Activated CD4-positive, alpha-beta memory T cell treated with anti-CD3 and anti-CD28 coated beads, Interleukin-2, amount 10 ng/mL, durations not matched to agents 7 days and 5 days (primary cell): ENCODE measurements at places on chromosomes 2 and 18. TPM values are rescaled to one million over a fixed set of nuclear protein-coding genes. Genes with fewer than 3 reads are reported as not detected.

The MAP4K4 gene
- total RNA-seq, result 71.6 TPM

DNA sequence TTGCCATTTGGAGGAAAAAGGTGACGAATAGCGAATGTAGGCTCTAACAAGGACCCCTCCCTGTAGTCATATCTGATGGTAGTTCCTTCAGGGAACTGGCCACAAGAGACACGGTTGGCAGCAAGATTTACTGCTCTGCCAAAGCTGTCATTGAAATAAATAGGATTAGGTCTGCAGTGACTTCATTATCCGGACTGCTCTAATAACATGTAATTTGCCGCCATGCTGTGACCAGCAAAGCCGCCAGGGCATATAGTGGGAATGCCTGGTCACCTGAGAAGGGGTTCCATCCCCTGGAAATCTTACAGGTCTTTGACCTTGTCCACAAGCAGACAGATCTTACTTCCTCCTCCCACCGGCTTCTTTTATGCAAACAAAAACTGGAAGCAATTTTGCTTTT is 59.4 kb upstream of the LAPTM4A start:
- no peak for DNase-seq
- H3K4me1 ChIP-seq, result peaks cover 2% of the 10 kb centered on the region
- H3K4me3 ChIP-seq, result no peak overlapping the region
- H3K27ac ChIP-seq, result no peak overlapping the region
- H3K36me3 ChIP-seq, result no peaks in the 10 kb centered on the region

The ANKRD62 gene
- not detected for total RNA-seq

- no peak overlapping the region for H3K27ac ChIP-seq
- no peak overlapping the region for H3K4me3 ChIP-seq
- no peak for DNase-seq
- peaks cover 45% of the 10 kb centered on the region for H3K4me1 ChIP-seq
Observed at GRCh38 chr2:28469304-28469703, 26.6 kb upstream of the PLB1 start.

GRCh38 chr18:36558234-36558633 is 260.7 kb downstream of the FHOD3 start:
- no peak overlapping the region for H3K4me3 ChIP-seq
- no peaks in the 10 kb centered on the region for H3K4me1 ChIP-seq
- no peak for DNase-seq
- no peaks in the 10 kb centered on the region for H3K36me3 ChIP-seq
- H3K27me3 ChIP-seq, result no peaks in the 10 kb centered on the region
- H3K27ac ChIP-seq, result no peak overlapping the region

The PIEZO2 gene
- not detected for total RNA-seq

DNA sequence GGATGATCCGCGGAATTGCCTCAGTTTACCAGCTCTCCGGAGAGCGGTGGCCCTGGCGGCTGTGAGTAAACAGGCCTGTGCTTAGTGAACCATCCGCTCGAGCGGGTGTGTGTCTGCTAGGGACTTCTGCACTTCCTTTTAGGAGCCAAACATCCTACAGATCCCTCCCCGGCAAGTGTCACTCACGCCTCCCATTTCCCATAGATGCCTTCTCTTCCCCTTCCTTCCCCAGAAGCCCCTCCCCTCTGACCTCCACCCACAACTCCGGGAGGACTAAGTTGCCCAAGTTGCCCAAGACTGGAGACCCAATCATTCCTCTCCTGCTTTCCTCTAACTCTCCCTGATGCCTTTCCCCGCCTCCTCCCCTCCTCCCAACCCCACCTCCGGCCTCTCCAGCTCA is 2.9 kb downstream of the C1QL2 start:
- peaks cover 4% of the 10 kb centered on the region for H3K36me3 ChIP-seq
- peaks cover 50% of the 10 kb centered on the region for H3K27me3 ChIP-seq
- H3K4me3 ChIP-seq, result no peak overlapping the region
- DNase-seq, result no peak
- H3K27ac ChIP-seq, result no peak overlapping the region

DNA sequence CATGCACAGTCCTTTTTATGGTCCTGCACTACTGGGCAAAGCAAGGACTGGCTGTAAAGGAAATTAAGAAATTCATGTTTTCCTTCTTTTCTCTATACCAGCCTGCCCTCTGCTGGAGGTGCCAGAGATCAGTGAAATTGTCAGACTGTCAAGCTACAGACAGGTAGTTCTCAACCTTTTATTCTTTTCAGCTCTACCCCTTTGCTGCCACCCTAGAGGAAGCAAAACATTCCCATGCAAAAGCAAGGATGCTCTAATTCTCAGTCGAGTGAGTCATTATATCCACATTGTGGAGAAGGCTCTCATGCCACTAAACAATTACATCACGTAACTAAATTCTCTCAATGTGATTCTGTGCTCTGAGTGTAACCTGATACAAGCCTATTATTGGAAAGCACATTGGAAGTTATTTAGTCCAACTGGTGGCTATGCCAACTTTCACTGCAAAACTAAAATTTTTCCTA is 25.0 kb upstream of the RAPGEF4 start:
- H3K4me3 ChIP-seq, result no peak overlapping the region
- peak; percentile 24 for DNase-seq
- no peaks in the 10 kb centered on the region for H3K36me3 ChIP-seq
- no peaks in the 10 kb centered on the region for H3K4me1 ChIP-seq
- H3K27ac ChIP-seq, result no peak overlapping the region
- H3K27me3 ChIP-seq, result peaks cover 13% of the 10 kb centered on the region

GRCh38 chr2:71714601-71715240 is 261.4 kb downstream of the DYSF start:
- H3K27me3 ChIP-seq, result peaks cover 3% of the 10 kb centered on the region
- DNase-seq, result no peak
- H3K36me3 ChIP-seq, result no peaks in the 10 kb centered on the region
- no peak overlapping the region for H3K27ac ChIP-seq
- H3K4me1 ChIP-seq, result no peaks in the 10 kb centered on the region
- no peak overlapping the region for H3K4me3 ChIP-seq

GRCh38 chr2:8627692-8628085 is 54.2 kb upstream of the ID2 start:
- no peak overlapping the region for H3K27ac ChIP-seq
- H3K27me3 ChIP-seq, result peaks cover 6% of the 10 kb centered on the region
- peaks cover 5% of the 10 kb centered on the region for H3K4me1 ChIP-seq
- H3K4me3 ChIP-seq, result no peak overlapping the region
- no peak for DNase-seq
- H3K36me3 ChIP-seq, result no peaks in the 10 kb centered on the region

DNA sequence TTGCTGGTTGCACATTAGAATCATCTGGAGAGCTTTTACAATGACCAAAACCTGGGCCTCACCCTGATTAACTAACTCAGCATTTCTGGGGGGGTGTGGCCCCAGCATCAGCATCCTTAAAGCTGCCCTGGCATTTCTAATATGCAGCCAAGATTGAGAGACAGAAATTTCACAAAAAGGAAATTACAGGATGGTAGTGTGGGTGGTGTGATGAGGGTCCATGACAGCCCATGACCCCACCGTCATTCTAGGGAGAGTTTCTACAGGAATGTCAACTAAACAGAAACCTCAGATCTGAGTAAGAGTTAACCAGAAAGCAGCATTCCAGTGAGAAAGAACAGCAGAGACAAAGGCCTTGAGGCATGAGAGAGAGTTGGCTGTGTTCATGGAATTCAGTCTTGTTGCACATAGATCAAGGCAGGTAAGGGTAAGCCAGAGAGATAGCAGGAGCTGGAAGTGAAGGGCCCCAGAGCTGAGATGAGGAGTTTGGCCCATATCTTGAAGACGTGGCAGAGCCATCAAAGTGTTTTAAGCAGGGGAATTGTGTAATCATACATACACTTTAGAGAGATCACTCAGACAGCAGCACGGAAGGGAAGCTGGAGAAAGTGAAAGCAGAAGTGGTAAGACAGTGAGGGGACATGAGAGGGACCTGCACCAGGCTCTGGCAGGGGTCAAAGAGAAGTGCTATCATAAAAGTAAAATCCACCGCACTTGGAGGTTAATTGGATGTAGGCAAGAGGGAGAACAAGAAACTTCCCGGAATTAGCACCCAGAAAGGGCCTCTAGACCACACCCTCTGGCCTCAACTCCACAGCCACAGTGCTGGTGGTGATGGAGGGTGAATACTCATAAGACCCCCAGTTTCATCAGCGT is 7.8 kb upstream of the TRABD2A start:
- H3K4me1 ChIP-seq, result peaks cover 42% of the 10 kb centered on the region
- peak; percentile 59 for DNase-seq
- H3K4me3 ChIP-seq, result peak overlapping the region; percentile 74
- H3K36me3 ChIP-seq, result no peaks in the 10 kb centered on the region
- no peaks in the 10 kb centered on the region for H3K27me3 ChIP-seq

- no peak overlapping the region for H3K27ac ChIP-seq
- peaks cover 12% of the 10 kb centered on the region for H3K4me1 ChIP-seq
- H3K27me3 ChIP-seq, result no peaks in the 10 kb centered on the region
Observed at GRCh38 chr2:27993402-27993787, 102.9 kb downstream of the BABAM2 start.

The EVA1A gene
- not detected for total RNA-seq

GRCh38 chr18:5582849-5583681 is 39.3 kb upstream of the EPB41L3 start:
- no peaks in the 10 kb centered on the region for H3K4me1 ChIP-seq
- H3K4me3 ChIP-seq, result no peak overlapping the region
- H3K27ac ChIP-seq, result no peak overlapping the region

DNA sequence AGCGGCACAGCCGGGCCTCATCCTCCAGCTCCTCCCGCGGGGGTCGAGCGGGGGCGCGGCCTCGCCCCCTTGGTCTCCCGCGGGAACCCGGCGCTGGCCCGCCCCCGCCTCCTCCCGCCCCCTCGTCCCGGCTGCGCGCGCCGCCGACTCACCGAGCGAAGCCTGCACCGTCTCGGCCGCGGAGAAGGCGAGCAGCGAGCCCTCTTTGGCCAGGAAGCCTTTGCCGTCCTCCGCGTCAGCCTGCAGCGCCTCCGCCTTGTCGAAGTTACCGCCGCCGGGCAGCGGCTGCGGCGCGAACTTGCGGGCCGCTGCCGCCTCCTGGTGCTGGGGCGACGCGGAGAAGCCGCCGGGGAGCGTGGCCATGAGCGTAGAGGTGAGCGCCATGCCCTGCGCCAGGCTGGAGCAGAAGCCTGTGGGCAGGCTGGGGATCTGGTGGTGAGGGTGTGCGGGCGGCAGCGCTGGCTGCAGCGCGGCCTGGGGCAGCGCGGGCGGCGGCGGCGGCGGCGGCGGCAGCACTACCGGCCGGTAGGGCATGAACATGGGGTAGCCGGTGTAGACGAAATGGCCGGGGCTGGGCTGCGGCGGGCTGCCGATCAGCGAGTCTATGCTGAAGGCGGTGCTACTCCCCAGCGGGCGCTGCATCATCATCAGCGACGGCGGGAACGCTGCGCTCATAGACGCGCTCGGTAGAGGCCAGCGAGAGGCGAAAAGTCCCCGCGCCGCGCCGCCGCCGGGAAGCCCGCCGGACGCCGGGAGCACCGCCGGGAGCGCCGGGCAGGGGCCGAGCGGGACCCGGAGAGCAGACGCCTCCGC is 683 bp downstream of the GBX2 start:
- H3K36me3 ChIP-seq, result peaks cover 8% of the 10 kb centered on the region
- H3K27me3 ChIP-seq, result peaks cover 65% of the 10 kb centered on the region
- H3K4me3 ChIP-seq, result no peak overlapping the region
- H3K27ac ChIP-seq, result no peak overlapping the region

The PRKAG3 gene
- total RNA-seq, result not detected

- no peaks in the 10 kb centered on the region for H3K27me3 ChIP-seq
- H3K4me1 ChIP-seq, result peaks cover 34% of the 10 kb centered on the region
- DNase-seq, result peak; percentile 81
- H3K4me3 ChIP-seq, result peak overlapping the region; percentile 98
- H3K36me3 ChIP-seq, result peaks cover 29% of the 10 kb centered on the region
Observed at GRCh38 chr2:97662895-97663625, 784 bp downstream of the ACTR1B start.

GRCh38 chr18:75244351-75245313 is 34.0 kb downstream of the TSHZ1 start:
- no peak overlapping the region for H3K4me3 ChIP-seq
- H3K27me3 ChIP-seq, result no peaks in the 10 kb centered on the region
- no peak for DNase-seq
- H3K27ac ChIP-seq, result no peak overlapping the region

- no peak overlapping the region for H3K4me3 ChIP-seq
- no peaks in the 10 kb centered on the region for H3K36me3 ChIP-seq
- DNase-seq, result no peak
- H3K4me1 ChIP-seq, result peaks cover 8% of the 10 kb centered on the region
Observed at GRCh38 chr2:196105951-196106350, 37.3 kb upstream of the DNAH7 start.

- no peaks in the 10 kb centered on the region for H3K27me3 ChIP-seq
- peaks cover 42% of the 10 kb centered on the region for H3K4me1 ChIP-seq
- H3K4me3 ChIP-seq, result peak overlapping the region; percentile 98
Observed at GRCh38 chr2:64017811-64018700, 1.2 kb downstream of the VPS54 start.

GRCh38 chr2:190574169-190574568 is 39.6 kb upstream of the NEMP2 start:
- no peak overlapping the region for H3K27ac ChIP-seq
- H3K4me1 ChIP-seq, result peaks cover 17% of the 10 kb centered on the region
- H3K4me3 ChIP-seq, result no peak overlapping the region
- no peaks in the 10 kb centered on the region for H3K27me3 ChIP-seq

DNA sequence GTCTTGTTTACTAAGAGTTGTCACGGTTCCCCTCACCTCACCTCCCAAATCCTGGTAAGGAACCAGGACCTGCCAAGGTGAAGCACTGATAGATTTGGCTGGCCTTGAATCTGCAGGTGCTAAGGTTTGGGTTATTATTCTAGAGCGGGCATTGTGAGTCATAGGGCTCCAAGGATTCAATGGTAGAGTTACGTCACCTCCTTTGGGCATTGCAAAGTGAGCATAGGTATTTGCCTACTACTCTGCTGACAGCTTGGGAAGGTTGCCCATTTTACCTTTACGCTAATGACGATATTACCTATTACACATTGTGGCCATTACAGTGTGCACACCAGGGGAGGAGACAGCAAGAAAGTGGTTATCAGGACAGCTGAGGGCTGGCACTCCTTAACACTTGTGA is 59.3 kb downstream of the SETBP1 start:
- H3K27ac ChIP-seq, result no peak overlapping the region
- H3K36me3 ChIP-seq, result peaks cover 23% of the 10 kb centered on the region
- peaks cover 43% of the 10 kb centered on the region for H3K27me3 ChIP-seq
- H3K4me3 ChIP-seq, result no peak overlapping the region
- DNase-seq, result no peak

- no peaks in the 10 kb centered on the region for H3K27me3 ChIP-seq
- H3K4me3 ChIP-seq, result no peak overlapping the region
- DNase-seq, result no peak
- H3K27ac ChIP-seq, result no peak overlapping the region
- H3K36me3 ChIP-seq, result no peaks in the 10 kb centered on the region
Observed at GRCh38 chr2:187319441-187320108, 128.5 kb downstream of the CALCRL start.

GRCh38 chr2:52074130-52074719 is 1042.3 kb upstream of the NRXN1 start:
- no peaks in the 10 kb centered on the region for H3K36me3 ChIP-seq
- H3K27me3 ChIP-seq, result no peaks in the 10 kb centered on the region
- no peak overlapping the region for H3K27ac ChIP-seq
- no peak for DNase-seq

GRCh38 chr2:4662161-4662779 is 958.9 kb downstream of the DCDC2C start:
- no peaks in the 10 kb centered on the region for H3K36me3 ChIP-seq
- no peak for DNase-seq
- H3K27ac ChIP-seq, result no peak overlapping the region
- H3K27me3 ChIP-seq, result no peaks in the 10 kb centered on the region
- H3K4me1 ChIP-seq, result no peaks in the 10 kb centered on the region
- H3K4me3 ChIP-seq, result no peak overlapping the region
